AG08396 (cell line): ENCODE measurements at places on chromosomes 6 and 20.

DNA sequence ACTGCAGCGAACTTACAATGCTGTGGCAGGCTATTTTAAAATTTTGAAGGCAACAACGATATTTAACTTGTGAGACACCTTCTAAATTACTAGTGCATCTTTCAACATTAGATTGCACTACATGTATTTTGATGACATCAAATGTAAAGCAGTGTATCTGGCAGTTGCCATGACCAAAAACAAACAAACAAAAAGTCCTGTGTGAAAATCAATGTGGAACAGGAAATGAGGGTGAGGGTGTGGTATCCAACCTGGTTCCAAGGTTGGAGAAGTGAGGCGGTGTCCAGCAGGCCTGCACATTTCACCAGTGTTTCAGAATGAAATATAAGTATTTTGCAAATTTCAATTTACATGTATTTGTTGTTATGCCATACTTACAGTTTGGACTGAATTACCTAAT is 112.0 kb downstream of the LAMP5 start:
- no peak for DNase-seq

- no peak for DNase-seq
These were observed 10.0 kb downstream of the SNX5 start for GRCh38 chr20:17958373-17959256.

DNA sequence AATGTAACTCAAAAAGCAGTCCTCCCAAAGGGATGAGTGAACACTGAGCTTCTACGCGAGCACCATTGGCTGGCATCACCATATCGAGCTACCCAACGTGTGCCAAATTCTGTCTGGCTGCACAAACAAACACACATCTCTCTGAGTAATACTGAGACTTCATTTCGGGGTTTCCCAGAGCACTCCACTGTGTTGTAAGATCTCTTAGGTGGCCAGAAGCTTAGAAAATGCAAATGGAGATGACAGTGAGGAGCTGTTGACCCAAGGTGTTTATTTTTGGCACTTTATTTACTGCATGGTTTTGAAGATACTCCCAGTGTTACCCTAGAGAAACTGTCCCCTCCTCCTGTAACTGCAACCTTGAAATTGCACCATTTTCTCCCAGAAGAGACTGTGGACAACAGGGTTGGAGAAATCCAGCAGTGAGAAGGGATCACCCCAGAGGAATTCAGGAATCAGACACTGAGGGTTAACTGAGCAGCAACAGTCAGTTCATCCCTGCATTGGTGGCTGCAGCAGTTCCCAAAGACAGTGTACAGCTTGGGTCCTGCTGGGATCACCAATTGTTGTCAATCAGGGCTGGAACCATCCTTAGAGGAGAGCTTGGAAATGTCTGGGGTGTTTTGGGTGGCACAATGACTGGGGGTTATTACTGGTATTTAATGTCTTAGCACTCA is 1.0 kb upstream of the RIPOR2 start:
- no peak for DNase-seq

DNA sequence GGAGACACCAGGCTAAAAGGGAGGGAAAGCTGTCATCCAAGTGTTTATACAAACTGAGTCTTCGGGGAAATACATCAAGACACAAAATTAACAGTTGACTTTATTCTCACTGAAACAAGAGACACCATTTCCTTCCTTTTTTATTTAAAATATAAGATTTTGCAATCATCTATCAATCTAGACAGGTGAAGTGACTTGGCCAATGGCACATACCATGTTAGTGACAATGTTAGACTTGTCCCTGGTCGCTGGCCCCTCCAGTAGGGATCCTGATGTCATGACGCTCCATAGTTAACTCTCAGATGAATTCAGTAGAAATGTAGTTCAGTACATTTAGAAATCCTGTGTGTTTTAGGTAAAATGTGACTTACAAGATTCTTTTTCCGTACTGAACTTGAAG is 2.9 kb downstream of the SASH1 start:
- no peak for DNase-seq

- no peak for DNase-seq
These were observed 11.8 kb downstream of the HTR1B start for GRCh38 chr6:77451466-77451865.

- peak; percentile 50 for DNase-seq
These were observed 26.7 kb downstream of the IYD start for GRCh38 chr6:150395388-150396009.

- no peak for DNase-seq
These were observed 6.6 kb downstream of the CCDC167 start for GRCh38 chr6:37492991-37493660.

- no peak for DNase-seq
These were observed 482.9 kb upstream of the EYS start for GRCh38 chr6:66189915-66190314.

DNA sequence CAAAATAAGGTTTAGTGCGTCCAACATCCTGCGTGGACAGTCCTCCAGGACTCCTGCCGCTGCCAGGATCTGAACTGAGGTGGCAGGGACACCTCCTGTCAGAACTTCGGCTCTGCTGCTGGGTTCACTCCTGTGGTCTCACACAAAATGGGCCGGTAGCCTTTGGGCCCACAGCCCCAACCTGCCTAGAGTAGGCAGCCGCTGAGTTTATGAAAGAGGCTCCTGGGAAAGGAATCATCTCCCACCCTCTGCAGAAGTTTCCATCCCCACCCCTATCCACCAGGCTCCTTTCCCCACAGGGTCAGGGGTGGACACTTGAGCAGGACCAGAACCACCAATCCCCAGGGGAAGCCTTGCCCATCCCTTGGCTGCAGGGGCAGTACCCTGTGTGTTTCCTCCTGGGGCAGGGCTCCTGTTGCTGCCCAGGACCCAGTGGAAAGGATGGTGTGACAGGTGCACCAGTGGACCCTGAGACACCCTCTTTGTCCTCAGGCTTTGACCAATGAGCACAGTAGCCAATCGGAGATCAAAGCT is 2.1 kb upstream of the ABHD16B start:
- no peak for DNase-seq

GRCh38 chr6:116406678-116407345 is 36.1 kb downstream of the DSE start:
- DNase-seq = peak; percentile 26

DNA sequence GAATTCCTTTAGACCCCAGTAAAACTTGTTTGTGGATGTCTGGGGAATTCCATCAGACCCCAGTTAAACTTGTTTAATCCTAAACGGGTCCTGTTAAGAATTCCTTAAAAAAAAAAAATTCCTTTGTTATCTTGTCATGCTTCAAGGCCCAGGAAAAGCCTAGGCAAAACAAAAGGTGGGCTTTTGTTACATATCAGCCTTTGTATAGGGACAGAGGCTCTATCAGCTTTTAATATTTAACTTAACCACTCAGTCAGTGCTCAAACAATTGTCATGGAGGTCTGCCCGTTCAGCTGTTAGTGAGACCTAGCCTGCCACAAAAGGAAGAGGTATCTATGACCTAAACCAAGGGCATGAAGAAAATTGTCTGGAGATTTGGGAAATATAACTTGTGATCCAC is 53.1 kb downstream of the SLC22A1 start:
- DNase-seq = no peak

DNA sequence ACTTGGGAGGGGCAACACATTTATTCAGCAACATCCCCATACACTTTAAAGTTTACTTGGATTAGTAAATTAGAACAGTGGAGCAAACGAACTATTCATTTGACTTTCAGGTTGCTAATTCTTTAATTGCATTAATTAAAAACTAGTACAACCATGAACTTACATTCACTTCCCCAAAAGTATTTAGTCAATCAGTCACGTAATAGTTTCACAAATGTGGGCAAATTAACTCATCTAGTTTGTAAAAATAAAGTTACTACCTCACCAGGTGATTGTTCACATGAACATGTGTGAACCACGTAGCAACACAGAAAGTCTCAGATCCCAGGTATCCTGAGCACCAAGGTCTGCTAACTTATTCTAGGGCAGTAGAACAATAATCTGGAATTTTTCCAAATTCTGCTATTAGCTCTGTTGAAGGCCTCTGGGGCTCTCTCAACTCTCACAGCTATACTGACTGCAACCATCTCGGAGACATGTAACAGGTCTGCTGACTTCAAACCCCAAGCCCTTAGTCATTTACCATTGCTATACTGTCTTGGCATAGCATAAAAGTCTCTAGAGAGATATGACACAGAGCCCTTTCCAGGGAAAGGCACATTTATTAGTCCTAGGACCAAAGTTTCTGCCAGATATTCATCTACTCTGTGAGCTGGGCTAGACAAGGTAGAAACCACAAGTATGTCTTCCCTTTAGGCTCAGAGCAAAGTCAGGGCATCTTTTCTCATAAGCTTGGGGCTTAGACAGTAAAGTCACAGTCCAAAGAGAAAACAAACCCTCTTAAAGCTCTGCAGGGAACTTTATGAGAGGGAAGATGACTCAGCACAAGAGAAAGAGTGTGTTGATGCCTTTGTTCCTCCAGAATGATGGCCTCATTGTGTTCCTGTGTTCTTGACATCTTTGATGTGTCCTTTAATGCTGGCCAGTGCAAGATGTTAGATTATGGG is 50.9 kb upstream of the CCDC28A start:
- DNase-seq = no peak

GRCh38 chr6:142292166-142292924 is 9.5 kb upstream of the ADGRG6 start:
- DNase-seq = no peak

DNA sequence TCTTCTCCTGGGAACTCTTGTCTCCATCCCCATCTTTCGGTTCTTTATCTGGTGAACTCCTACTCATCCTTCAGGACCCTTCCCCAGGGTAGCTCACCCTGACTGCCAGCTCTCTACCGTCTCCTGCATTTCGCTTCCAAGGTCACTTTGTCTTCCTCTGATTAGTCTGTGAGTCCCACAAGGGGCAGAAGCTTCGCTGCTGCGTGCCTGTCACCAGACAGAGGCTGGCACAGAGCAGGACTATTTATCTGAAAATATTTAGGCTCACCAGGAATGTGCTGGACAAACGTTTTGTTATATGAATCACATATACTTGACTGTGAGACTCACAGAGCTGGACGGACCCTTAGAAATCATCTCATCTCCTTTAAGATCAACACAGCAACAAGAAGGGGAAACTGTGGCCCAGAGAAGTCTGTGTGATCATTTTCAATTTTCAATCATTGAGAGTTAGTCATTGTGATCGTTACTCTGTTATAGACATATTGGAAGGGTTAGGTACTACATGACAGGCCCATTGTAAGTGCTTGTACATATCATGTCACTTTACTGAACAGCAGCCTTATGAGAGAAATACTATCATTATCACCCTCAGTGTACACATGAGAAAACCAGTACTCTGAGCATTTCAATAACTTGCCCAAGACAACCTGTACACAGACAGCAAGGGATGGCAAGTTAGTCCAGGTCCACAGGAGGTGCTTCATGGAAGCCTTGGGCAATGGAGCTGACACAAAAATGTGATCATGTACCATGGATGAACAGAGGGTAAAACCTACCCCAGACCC is 51.4 kb downstream of the JPH2 start:
- no peak for DNase-seq

DNA sequence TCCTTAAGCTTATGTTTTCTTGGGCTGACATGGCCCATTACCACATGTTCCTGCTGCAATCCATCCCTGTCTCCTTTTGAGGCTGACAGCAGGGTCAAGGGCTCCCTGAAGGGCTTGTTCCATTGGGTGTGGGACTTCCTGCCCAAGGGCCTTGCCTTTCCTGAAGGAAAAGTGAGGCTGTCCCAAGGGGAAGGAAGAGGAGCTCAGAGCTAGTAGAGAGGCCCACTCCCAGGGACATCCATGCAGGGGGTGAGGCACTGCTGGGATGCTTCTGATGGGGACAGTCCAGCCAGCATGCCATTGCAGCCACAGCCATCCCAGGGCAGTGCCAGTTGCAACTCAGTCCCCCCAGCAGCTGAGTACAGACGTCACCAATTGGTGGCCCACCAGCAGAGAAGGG is 138.4 kb upstream of the FOXA2 start:
- DNase-seq = no peak

- no peak for DNase-seq
These were observed 13.6 kb downstream of the KCNK5 start for GRCh38 chr6:39215640-39216158.

- no peak for DNase-seq
These were observed 108.7 kb downstream of the FOXA2 start for GRCh38 chr20:22475662-22476061.

- no peak for DNase-seq
These were observed 10.8 kb downstream of the APMAP start for GRCh38 chr20:24981790-24982189.

DNA sequence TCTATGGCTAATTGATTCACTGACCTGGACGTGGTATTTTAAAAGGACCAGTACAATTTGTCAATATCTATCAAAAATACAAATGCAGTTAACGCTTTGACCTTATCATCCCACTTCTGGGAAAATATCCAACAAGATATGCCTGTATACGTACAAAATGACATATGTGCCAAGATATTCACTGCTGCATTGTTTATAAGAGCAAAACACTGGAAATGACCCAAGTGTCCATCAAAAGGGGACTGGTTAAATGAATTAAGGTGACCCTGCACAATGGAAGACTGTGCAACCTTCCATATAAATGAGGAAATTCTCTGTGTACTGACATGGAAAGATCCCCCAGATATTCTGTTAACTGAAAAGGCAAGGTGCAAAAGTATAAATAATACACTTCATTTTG is 13.9 kb downstream of the TRAM2 start:
- DNase-seq = no peak

- no peak for DNase-seq
These were observed 67.0 kb downstream of the TMEM200A start for GRCh38 chr6:130432838-130433237.

GRCh38 chr20:16451001-16451400 is 122.2 kb downstream of the KIF16B start:
- DNase-seq = no peak

GRCh38 chr6:14499841-14500240 is 382.3 kb downstream of the CD83 start:
- peak; percentile 80 for DNase-seq

- no peak for DNase-seq
These were observed 49.8 kb downstream of the KCTD20 start for GRCh38 chr6:36492621-36493020.
